ENCODE measurements at places on chromosomes 3 and 15.

GRCh38 chr3:158810823-158811724 is 9.2 kb downstream of the MFSD1 start:
- peak; percentile 68 for ATAC-seq

GRCh38 chr3:76933245-76933644 is 106.7 kb upstream of the ROBO2 start:
- no peak for ATAC-seq

DNA sequence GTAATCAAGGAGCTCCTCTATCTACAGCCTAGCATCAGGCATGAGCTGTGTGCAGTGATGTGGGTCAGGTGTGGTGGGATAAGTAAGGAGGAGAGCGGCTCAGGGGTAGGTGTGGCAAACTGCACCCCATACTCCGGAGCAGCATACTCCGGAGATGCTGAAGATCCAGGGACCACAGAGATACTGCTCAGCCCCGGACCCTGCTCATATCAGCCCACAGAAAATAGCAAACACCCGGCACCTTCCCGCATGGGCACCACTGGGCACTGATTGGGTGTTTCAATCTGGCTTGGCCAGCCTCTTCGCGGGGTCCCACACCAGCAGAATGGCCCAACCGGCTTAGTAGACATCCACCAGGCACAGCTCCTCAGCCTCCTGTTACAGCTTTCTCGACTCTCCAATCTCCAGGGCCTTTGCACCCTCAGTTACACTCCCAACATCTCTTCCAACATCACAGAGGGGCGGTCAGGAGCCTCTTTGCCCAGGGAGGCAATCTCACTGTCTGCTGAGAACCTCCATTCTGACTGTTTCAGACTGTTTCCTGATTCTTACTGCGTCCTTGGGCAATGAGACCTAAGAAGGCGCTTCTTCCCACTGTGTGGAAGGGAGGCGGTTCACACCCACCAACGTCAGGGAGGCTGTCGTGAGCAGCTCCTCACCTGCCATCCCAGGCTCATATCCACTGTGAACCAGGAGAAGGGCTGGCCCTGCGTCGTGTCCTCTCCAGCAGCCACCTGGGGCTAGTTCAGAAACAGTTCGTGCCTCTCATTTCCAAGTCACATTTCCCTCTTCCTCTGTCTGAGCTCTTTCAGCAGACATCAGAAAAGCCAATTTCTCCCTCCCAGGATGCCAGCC is 59.8 kb downstream of the CAPN7 start:
- no peak for ATAC-seq

- ATAC-seq = peak; percentile 60
Observed at GRCh38 chr15:33021806-33022389, 172.6 kb downstream of the FMN1 start.

DNA sequence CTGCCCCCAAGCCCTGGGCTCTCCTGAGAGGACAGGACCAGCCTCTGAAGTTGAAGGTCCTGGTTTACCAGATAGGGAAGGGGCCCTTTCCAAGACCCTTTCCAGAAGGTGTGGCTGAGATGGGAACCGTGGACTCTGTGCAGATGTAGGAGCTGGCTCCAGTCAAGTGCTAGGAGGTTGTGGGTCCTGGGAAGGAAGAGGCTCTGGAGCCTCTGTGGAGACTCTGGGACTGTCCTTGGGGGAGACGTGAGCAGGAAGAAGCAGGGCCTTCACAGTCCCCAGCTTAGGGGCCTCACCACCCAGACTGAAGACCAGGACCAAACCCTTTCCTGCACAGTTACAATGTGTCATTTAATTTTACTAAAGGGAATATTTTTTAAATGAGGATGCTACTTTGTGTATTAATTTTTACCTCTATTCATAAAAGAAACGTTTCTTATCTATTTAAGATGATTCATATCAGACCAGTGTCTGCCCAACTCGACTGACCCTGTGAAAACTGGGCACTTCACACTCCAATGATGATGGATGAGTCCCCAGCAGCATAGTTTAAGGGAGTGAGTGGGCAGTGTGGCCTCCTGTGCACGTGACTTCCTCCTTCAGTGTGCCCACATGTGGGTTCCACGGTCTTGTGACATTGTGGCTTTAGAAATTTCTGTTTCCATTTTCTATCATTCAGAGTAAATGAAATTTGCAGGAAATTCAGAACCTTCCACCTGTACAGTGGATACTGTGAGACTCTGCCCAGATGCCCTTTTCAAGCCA is 10.9 kb downstream of the CCR5AS start:
- peak; percentile 28 for ATAC-seq

DNA sequence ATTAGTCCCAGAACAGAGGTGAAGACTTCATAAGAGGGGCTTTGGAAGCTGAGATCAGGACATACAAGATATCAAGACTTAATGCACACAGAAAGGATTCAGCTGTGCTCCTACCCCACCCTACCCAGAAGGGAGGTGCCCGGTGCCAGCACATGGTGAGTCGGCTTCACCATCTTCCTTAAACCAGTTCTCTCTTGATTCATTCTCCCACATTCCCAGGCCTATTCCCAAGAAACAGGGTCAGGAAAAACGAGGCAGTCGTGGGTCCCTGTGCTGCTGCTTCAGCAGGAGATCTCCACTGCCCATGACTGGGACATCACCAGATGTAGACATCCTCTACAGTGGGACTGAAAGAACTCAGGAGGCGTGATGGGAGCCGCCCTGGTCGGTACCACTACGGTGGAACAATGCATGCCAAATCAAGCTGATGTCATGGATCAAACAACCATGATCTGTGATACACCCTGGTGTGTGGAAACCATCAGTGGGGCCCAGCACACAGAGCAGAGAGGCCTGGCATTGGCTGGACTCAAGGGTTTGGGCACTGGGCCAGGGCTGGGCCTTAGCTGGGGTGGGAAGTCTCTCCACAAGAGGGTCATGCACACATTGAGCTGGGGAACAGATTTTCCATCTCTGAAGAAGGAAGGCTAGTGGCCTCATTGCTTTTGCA is 41.9 kb downstream of the CCDC12 start:
- ATAC-seq = peak; percentile 78

GRCh38 chr15:39251413-39252133 is 329.3 kb upstream of the THBS1 start:
- ATAC-seq = no peak

DNA sequence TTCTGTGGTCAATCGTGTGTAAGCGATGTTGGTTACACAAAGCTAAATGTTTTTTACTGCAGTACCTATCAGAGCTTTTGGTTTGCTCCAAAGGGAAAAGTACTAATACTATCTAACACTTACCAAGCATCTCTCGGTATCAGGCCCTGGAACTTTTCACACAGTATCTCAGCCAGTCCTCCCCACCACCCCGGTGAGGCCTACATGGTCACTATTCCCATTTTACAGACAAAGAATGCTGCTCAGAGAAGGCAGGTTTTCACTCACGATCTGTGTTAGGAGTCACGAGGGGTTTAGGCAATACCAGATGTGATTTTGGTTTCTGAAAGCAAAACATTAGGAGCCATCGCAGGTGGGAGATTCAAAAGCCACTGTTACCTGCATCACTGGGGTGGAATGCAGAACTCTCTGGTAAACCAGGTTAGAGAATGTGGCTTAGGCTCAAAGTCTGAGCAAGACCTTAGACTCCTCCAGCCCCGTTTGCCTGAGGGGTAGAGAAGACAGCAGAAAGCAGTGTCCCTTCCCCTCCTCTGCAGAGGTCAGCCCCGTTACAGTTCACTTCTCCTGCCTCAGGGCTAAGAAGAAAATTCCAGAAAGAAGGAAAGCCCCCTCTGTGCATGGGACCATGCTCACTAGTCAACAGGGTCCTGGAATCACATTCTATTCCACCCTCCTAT is 57.2 kb downstream of the XXYLT1 start:
- ATAC-seq = peak; percentile 11

- ATAC-seq = no peak
Observed at GRCh38 chr3:27307566-27307965, 61.6 kb downstream of the NEK10 start.

- ATAC-seq = no peak
Observed at GRCh38 chr3:125051715-125052581, 3.8 kb downstream of the HEG1 start.

GRCh38 chr3:162165346-162165745 is 668.7 kb downstream of the OTOL1 start:
- no peak for ATAC-seq

GRCh38 chr15:72044956-72045355 is 73.0 kb downstream of the MYO9A start:
- no peak for ATAC-seq

GRCh38 chr3:172213200-172213599 is 173.8 kb downstream of the FNDC3B start:
- no peak for ATAC-seq

DNA sequence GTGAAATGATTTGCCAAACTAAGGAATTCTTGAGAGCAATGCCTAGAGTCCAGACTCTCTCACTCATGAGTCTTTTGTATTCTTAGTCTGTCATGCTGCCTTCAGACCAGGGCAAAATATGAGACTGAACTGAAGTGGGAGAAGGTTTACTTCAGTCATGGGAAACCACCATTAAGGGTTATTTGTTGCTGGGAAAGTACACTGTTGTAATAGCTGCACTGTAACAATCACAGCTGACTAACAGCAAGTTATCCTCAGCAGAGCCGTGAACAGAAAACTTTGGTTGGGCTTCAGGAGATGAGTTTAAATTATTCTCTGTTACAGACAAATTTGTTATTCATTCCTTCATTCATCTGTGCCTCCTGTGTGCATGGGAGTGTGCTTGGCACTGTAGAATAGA is 258.5 kb downstream of the ROBO2 start:
- ATAC-seq = no peak

DNA sequence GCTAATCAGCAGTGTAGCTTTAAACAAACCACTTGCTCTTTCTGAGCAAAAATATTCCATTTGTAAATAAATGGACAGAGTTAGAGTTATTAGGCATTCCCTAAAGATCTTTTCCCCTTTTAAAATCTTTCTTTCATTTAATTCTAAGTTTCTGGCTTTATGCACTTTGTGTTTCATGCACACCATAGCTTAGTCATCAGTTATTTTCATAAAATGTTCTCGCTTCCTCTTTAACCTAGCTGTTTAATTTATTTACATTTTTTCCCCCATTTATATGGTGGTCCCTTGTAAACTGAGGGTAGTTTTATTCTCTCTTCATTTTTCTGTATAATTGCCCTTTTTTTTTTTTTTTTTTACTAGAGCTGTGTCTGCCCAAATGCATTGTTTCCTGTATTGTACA is 315.0 kb upstream of the LRRFIP2 start:
- ATAC-seq = no peak

DNA sequence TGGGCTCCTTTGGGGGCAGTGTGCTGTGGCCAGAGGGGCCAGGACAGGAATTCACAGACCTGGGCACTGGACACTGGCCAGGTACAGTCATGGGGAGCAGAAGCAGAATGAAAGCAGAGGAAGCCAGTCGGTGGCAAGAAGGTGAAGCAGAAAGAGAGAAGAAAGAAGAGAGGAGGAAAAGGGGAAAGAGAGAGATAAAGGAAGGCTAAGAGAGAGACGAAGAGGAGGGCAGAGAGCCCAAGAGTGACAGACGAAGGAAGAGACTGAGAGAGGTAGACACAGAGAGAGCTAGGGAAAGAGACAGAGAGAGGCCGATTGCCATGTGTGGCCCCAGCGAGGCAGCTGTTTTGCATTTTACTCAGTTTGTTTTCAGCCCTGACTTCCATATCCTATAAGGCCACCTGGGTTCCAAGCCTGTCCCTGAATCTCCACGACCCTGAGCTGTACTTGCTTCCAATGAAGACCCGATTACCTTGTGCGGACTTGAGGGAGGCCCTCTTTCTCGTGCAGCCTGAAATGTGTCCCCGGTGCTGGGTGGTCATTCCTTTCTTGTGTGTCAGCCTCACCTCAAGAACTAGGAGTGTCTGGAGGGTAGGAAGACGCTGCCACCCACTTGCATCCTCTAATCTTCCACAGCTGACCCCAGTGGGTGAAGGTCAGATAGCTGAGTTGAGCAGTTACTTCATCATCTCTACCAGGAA is 73.9 kb downstream of the LSM3 start:
- ATAC-seq = no peak

GRCh38 chr3:58668247-58668646 is 1.7 kb upstream of the FAM3D start:
- ATAC-seq = no peak

GRCh38 chr3:116445311-116445841 is at the start of gene LSAMP:
Gene LSAMP (minus strand): TSS chr3:116445487.
- no peak for ATAC-seq

DNA sequence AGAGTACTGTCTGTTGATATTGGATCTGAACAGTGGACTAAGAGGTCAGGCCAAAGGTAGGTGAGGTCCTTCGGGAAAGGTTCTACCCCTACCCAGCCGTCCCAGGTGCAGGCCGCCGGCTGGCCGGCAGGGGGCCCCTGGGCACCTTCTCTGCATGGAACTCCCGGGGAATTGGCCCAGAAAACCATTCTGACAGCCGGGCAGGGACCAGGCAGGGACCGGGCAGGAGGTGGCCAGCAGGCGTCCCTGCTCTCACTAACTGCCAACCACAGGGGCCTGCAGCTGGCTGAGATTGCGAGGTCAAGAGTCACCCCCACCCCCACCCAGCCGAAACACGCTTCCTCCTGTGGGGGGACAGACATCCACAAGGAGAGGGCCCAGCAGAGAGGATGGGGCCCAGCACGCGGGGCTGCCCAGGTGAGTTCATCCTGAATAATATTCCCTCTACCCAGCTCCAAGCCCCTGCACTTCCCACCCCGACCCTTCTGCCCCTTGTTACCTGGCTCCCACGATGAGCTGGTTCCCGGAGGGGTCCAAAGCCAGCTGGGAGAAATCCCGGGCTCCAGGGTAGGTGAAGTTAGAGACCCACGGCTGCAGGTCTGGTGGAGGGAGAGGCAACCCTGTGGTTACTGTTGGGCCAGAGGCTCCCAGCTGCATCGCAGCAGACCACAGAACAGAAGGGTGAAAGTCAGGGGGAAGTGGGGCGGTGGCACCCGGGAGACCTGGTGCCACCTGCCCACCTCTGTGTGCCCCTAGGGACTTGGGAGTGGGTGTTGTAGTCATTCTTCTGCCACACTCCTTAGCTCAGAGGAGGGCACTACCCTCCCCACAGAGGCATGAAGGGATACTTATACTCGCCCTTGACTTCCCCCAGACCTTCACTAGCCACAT is 84.4 kb downstream of the SEMA5B start:
- ATAC-seq = peak; percentile 60

GRCh38 chr15:100721758-100722550 is 119.6 kb downstream of the ASB7 start:
- peak; percentile 88 for ATAC-seq

DNA sequence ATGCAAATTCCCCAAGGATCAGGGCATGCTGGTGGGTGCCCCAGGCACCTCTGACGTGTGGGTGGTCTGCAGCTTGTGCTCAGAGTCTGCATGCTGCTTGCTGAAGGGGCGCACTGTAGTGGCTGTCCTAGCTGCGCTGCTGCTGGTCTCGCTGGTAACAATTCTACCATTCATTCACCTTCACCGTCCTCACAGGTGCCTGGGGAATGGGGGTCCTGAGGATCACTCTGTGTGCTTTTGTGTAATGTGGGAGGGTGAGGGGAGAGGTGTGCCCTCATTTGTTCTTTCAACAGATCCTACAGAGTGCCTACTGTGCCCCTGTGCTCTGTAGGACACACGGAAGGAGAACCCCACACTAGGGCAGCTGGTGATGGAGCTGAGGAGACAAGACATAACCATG is 2.1 kb upstream of the ITGA11 start:
- ATAC-seq = no peak

- no peak for ATAC-seq
Observed at GRCh38 chr3:177419904-177420601, 222.8 kb upstream of the TBL1XR1 start.

GRCh38 chr3:82496890-82497560 is 735.6 kb upstream of the GBE1 start:
- no peak for ATAC-seq

Data from esophagus mucosa (tissue), 1 donor.